ENCODE measurements at places on chromosomes 5 and 9.

DNA sequence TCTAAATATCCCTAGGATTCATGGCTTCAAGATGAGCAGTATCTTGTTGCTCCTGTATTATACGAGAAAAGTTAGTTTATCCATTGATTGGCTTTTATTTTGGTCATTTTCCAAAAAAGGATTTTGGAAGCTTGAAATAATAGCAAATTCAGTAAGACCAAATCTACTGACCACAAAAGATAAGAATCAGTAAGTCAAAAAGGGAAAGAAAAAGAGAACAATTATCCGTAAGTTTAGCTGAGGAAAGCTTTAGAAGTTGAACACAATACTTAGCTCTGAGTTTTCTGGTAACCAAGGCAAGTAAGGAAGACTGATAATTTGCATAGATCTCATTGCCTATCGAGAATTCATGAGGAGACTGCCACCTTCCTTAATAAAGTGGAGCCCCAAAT, 9.1 kb downstream of the TGFBR1 start:
- no peak for DNase-seq

GRCh38 chr5:106522296-106522695, 1148.4 kb downstream of the EFNA5 start:
- DNase-seq = no peak

DNA sequence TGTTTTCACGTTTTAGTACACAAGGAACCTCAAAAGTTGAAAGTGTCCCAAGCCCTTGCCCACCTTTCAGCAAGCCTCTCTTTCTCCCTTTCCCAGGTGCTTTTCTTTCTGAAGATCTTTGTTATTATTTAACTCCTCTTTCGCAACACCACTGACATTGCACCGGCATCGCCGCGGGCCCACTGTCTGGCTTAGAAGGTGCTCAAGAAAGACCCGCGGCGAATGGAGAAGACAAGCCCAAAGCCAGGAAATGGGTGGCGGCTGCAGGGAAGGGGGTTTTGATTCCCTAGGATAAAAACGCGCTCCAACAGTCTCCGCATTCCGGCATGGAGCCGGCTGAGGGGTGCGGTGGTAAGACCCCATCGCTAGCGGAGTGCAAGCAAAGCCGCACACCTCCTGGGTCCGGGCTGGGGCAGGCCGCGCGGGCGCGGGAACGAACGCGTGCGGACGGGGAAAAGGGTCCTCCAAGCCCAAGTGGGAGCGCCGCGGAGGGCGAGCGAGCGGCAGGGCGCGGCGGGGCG, 404 bp upstream of the AFAP1L1 start:
- DNase-seq = no peak

GRCh38 chr9:116000748-116001329, 152.8 kb upstream of the PAPPA start:
- DNase-seq = no peak

GRCh38 chr5:132467287-132467984, 23.1 kb downstream of the IRF1 start:
- no peak for DNase-seq

DNA sequence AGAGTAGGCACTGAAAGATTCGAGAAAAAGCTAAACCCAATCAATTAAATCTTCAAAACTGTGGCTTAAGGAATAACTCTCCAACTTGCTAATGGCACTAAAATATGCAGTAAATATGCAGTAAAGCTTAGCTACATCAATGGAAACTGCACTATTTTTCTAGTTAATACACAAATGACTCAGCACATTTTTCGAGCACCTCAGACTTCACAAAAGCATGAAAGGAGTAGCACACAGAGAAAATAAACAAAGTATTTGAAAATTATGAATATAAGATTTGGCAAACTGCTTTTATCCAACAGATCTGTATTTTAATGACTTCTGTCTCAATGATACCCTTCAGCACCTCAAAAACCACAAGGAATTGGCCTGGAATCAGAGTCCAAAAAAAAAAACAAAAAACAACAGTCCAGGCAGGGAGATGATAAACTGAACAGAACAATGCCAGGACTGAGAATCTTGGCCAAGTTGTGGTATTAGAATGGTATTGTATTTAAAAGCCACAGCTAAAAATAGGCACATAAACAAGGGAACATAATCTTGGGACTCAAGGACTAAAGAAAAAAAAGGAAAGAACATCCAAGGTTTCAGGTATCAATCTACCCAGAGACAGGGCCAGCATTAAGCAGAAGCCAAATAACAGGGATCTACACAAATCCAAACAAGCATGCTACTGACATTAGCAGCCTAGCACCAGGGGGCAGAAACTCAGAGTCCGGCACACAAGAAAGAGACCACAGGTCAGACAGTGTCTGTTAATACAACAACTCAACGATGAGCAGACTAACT, 21.4 kb downstream of the TMEM245 start:
- DNase-seq = no peak

DNA sequence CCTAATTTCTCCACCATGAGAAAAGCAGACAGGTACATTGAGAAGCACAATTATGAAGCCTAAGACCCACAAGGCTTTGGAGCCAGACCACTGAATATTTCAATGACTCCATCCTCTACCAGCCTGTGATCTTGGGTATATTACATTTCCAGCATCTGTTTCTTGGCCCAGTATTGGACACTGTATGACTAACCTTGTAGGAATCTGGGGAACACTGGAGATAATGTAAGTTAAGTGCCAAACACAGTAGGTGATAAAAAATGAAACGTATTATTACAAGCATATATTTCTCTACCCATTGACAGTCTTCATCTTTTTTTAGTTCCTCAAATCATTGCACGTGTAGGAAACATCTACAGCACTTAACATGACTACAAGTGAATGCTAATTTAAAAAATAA, 28.6 kb upstream of the FEM1C start:
- no peak for DNase-seq

DNA sequence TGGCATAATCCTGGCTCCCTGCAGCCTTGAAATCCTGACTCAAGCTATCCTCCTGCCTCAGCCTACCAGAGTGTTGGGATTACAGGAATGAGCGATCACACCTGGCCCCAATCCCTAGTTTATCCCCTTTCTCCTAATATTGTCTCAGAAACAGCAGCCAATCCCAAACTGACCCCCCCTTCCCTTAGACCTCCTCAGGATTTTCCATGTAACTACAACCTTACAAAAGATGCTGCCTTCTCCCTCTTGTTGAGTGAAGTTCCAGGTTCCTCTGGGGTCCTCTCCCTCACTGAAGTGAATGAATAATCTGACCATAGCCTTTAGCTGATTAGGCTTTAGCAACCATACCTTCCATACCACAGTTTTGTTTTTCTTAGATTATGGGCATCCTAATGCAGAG, 25.9 kb upstream of the MSANTD3 start:
- no peak for DNase-seq

GRCh38 chr9:91126761-91127445, 234.8 kb downstream of the AUH start:
- DNase-seq = no peak

All from activated T-cell treated with anti-CD3 and anti-CD28 coated beads for 1 hour (primary cell).